HL-60 (cell line): ENCODE measurements at places on chromosomes 13 and 19.

DNA sequence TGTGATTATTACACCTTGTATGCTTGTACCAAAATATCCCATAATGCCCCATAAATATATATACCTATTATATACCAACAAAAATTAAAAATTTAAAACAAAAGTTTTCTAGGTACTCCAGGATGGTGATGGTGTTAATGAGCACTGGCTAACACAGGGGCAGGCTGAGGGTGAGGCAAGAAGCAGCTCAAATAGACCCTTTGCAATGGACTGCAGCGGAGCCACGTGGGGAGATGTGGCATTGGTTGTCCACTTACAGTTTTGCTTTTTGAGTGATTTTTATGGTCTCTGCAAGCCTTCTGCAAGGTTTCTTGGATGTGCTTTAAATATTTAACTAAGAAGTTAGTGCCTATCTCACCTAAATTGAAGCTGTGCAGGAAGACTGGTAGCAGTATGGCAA, 132.9 kb downstream of the RAP2A start:
- no peak for DNase-seq

DNA sequence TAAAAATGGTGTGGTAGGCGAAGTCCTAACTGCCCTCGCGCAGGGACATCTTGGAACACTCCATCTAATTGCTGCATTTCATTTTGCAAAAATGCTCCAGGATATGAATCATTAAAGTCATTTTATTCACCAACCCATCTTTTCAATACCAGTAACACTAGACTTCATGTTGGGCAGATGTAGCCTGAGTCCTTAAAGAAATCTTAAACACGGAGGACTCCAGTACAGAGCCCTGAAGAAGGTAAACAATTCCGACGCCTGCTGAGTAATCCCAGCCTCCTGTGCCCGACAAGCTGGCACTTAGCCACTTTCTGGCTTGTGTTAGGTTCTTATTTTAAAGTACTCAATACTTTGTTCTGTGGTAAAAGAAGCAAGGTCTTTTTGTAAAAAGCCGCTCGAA, 58.0 kb upstream of the IRS2 start:
- no peak for DNase-seq

DNA sequence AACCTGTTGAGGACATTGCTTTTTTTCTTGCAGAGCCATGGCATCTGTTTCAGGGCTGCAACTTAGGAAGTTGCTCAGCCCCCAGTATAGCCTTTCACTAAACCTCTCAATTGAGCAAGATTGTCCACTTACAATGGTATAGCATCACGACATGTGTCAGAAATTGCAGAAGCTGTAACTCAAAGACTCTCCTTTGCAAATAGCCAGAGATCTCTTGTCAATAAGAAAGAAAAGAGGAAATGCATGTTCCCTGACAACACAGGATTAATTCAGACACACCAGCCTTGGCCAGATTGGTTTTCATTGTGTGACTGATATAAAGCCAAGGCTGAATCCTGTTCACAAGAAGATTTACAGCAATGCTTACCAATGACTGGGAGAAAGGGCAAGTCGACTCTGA, 38.7 kb upstream of the CYSLTR2 start:
- DNase-seq, result peak; percentile 88

- DNase-seq, result no peak
These were observed 6.9 kb upstream of the SBK3 start for GRCh38 chr19:55552206-55552605.

GRCh38 chr19:27733551-27734266, 1479.2 kb downstream of the UQCRFS1 start:
- DNase-seq, result no peak

DNA sequence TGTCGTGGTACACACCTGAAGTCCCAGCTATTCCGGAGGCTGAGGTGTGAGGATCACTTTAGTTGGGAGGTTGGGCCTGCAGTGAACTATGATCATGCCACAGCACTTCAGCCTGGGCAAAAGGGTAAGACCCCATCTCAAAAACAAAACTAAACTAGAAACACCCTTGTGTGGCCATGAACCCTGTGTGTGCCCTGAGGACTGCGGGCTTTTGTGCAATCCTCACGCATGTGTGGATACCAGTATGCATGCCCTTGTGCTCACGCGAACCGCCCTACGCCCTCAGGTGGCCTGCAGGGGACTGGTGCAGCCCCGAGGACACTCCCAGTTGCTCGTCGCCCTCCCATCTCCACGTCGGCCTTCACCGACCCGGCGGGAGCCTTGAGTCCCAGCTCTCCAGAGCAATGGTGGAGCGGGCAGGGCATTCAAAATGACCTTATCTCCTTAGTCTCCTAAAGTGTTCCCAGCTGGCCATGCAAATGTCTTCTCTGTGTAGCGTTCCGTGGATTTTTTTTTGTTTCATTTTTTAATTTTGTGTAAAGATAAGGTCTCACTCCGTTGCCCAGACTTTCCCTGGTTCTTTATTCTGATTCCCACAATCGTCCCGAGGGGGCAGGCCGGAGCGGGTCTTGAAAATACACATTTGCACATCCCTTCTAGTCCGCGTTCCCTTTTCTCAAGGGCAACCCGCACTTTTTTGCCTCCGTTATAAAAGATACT, 868 bp upstream of the EGLN2 start:
- DNase-seq, result peak; percentile 94

DNA sequence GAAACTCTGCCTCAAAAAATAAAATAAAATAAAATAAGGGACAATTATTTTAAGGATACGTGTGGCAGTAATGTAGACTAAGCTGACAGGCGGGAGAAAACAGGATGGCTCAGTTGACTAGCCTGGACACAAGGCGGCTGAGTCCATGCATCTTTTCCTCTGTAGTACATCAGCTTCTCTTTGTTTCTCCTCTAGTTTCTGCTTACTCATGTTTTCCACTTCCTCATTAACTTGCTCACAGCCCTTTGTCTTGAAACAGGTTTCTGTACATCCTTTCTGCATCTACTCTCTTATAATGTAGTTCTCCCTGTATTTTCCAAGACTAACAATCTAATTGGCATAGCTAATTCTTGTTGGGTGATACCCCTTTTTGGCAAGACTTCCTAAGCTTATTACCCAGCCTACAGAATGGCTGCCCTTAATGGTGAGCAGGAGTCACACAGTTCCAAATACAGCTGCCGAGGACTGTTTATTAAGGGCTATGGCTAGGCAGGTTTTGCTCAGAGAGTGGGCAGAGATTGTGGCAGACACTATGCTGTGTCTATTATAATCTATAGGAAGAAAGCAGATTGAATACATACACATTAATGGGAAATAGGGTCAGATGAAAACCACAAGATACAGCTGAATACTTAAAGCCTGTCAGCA, 58.7 kb upstream of the KLF5 start:
- DNase-seq, result no peak

GRCh38 chr13:100100115-100100879, 11.4 kb downstream of the PCCA start:
- DNase-seq, result no peak

- DNase-seq, result no peak
These were observed 640.9 kb upstream of the MIR17HG start for GRCh38 chr13:90706631-90707030.

DNA sequence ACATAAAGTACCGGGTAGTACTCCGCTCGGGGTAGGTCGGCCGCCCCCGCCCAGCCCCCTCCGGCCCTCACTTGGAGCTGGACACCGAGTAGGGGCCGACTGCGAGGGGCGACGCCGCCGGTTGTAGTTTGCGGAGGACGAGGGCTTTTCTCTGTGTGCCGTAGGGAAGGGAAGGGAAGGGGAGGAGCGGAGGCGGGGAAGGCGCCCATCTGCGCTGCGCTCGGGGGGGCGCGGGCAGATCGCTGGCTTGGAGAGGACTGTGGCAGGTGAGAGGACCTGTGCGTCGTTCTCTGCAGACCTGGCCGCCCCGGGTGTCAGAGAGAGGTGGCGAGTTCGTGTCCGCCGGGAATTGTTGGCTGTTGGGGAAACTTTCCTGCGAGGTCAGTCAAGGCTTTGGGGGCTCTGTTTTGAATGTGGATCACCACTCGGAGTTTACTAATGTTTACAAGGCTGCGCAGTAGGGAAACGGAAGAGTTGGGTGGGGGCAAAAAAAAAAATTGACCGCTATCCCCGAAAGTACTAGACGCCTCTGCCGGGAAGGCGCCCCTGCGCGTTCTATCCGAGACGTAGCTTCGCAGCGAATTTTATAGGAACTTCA, 1.4 kb downstream of the ING1 start:
- peak; percentile 60 for DNase-seq

DNA sequence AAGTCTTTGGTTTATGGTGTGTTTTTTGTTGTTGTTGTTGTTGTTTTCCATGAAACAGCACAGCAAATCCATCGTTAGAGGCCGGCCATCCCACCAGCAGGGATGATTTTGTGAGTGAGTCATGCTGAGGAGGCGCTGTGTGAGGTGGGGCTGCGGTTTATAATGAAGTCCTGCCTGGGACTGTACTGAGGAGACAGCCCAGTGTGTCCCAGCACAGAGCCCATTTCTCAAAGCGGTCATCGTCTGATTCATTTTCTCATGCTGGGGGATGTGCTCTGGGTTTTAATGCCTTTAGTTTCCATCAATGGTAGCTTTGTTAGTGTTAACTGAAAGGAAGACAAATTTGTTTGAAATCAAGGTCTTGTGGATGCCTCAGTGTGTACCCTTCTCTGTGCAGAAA, 129.3 kb upstream of the SERP2 start:
- no peak for DNase-seq

- no peak for DNase-seq
These were observed 379.9 kb downstream of the LIG4 start for GRCh38 chr13:107835339-107836018.

- peak; percentile 10 for DNase-seq
These were observed 13.8 kb downstream of the OR7D4 start for GRCh38 chr19:9205501-9206113.

- DNase-seq, result peak; percentile 34
These were observed 27.8 kb upstream of the IGFL4 start for GRCh38 chr19:46068345-46069258.

DNA sequence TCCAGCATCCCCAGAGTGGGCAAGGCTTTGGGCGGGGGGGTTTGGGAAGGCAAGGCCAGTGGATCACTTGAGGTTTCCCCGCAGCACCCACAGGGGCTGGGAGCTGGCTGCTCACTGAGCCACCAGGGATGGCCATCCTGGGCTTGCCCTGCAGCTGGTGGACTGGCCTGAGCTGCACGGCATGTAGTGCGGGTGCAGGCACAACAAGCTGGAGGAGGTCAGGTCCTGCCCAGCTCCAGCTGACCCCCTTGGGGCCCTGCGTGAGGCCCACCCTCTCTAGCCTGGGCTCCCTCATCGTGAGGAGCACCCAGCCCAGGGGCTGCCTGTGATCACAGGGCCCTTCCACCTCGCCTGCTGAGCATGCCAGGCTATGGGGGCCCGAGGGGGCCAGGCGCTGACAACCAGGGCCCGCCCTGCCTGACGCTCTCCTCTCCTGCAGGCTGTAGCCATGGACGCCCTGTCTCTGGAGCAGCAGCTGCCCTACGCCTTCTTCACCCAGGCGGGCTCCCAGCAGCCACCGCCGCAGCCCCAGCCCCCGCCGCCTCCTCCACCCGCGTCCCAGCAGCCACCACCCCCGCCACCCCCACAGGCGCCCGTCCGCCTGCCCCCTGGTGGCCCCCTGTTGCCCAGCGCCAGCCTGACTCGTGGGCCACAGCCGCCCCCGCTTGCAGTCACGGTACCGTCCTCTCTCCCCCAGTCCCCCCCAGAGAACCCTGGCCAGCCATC, 22.9 kb downstream of the COMP start:
- DNase-seq, result no peak

- no peak for DNase-seq
These were observed 30.4 kb downstream of the CYP4F22 start for GRCh38 chr19:15538774-15539173.

DNA sequence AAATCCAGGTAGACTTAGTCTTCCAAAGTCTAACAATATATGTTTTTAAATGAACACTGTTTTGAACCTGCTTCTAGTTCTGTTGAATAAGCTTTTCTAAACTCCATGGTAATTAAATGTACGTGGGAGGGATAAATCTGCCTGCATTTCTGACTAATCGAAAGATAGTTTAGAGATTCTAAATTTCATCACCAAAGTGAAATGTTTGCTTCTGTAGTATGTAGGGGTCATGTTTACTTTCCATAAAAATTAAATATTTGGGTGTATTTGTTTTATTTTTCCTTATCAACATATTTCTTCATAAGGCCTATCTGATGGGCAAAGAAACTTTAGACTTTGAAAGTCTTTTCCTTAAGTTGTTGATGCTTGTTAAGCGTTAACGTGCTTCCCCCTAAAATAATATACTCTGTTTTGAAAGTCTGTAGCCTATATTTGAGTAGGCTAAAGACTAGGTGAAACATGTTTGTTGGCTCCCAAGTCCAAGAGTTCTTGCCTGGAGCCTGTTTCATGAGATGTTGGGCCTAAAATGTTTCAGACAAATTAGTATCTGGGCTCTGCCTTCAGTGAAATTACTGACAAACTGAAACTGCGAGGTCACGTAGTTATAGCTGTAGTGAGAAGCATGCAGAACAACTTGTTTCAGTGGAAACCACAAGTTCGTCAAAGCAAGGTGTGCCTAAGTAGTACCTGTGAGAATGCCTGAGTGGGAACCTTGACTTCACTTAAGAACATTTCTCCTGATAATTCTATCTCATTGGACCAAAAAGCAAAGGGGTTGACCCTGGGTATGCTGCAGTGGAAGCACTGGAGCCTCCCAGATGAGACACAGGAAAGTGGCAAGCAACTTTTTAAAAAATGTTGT, 126.2 kb downstream of the LMO7 start:
- no peak for DNase-seq

DNA sequence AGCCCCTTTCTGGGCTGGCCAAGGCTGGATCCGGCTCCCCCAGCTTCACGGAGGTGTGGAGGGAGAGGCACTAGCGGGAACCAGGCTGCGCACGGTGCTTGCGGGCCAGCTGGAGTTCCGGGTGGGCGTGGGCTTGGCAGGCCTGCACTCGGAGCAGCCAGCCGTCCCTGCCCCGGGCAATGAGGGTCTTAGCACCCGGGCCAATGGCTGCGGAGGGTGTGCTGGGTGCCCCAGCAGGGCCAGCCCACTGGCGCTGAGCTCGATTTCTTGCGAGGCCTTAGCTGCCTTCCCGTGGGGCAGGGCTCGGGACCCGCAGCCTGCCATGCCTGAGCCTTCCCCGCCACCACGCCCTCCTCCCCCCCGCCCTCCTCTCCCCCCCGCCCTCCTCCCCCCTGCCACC, 2.6 kb upstream of the ZNF559 start:
- DNase-seq, result no peak

DNA sequence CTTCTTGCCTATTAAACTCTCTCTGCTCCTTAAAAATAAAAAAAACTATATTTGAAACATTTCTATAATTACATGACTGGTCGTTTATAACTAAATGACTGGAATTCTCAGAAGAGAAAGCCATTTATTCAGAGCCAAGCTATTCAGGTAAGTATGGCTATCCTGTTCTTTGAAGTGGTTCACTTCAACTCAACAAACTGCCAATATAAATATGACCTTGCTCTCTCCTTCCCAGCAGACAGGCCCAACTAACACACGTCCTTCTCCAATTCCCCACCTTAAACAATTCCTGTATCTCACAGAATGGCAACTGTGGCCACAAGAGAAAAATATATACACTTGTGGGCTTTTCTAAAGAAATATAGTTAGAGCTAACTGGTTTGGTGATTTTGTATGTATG, 153.9 kb downstream of the MIPEP start:
- no peak for DNase-seq

- no peak for DNase-seq
These were observed 9.5 kb upstream of the SUPT20H start for GRCh38 chr13:37068962-37069361.
